ENCODE measurements at places on chromosomes 16 and 17.

DNA sequence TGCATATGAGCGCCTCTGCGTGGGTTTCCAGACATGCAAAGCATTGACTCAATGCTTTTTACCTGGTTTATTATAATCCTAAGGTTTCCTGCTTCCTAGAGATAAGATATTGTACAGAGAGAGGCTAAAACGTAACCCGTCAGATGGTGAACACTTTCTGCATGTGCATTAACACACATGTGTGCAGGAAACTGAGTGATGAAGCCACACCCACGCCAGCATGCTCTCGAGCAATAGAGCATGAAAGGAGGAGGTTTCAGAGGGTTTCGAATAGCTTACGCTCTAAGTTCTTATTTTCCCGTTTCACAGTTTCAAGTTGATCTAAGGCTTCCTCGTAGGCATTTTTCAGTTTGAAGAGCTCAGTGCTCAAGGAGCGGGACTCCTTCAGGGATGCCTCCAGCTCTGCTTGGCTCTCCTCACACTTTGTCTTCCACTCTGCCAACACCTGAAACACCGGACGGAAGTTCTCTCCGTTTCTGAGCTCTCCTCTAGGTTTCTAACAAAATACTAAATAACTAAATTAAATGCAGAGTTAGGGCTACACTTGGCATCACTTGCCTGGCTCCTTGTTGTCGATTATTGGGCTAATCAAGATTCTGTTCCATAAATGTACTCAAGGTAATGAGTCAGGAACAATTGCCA, 23.2 kb downstream of the MYH3 start:
- DNase-seq, result no peak

DNA sequence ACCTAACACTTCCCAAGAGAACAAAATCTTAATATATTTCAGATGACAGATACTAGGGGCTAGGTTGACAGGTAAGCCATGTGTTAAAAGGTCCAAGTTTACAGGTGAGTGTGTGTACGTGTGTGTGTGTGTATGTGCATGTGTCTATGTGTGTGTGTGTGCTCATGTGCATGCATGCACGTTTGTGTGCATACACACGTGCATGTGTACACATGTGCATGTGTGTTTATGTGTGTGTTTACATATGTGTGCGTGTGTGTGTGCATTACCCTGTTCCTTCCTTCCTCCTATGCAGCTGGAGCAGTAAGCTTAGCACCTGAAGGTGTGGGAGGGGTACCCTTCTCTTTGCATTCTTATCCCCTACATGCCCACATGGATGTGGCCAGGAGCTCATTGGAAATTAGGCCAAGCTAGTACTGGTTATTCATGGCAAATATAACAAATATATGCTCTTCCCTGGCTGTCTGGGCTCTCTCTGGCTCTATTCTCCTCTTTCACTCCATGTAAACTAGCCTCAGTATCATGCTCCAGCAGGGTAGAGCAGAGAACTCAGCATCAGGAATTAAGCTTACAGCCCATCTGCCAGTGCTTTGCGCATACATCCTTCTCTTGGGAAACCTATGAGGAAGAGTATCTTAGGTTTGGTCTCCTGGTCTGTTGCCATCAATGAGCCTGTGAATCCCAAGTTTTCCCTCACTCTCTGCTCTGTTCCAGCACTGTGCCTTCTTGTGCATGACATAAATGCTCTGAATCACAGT, 258.0 kb upstream of the MYOCD start:
- no peak for DNase-seq

GRCh38 chr17:40326014-40326831, 17.2 kb downstream of the RARA start:
- DNase-seq, result peak; percentile 35

- DNase-seq, result no peak
Observed at GRCh38 chr17:67753026-67753425, 35.3 kb downstream of the NOL11 start.

GRCh38 chr17:81027038-81027437, 7.9 kb upstream of the BAIAP2 start:
- DNase-seq, result no peak

- no peak for DNase-seq
Observed at GRCh38 chr17:79212149-79213087, 137.8 kb downstream of the ENGASE start.

DNA sequence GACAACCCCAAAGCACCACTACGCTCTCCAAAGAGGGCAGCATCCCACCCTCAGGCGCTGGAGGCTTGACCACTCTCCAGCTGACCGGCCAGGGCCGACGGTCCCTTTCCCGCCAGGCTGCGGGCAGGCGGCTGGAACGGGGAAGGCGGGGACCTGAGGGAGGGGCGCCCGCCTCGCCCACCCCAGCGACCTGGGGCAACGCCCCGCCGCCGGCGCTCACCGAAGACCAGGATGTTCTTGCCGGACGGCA, 431 bp downstream of the DYNC1LI2 start:
- DNase-seq, result no peak

- no peak for DNase-seq
Observed at GRCh38 chr16:86512301-86512859, 2.1 kb downstream of the FOXF1 start.

- no peak for DNase-seq
Observed at GRCh38 chr17:80812362-80813088, 179.1 kb upstream of the CHMP6 start.

- no peak for DNase-seq
Observed at GRCh38 chr16:21100447-21100846, 50.2 kb downstream of the DNAH3 start.

DNA sequence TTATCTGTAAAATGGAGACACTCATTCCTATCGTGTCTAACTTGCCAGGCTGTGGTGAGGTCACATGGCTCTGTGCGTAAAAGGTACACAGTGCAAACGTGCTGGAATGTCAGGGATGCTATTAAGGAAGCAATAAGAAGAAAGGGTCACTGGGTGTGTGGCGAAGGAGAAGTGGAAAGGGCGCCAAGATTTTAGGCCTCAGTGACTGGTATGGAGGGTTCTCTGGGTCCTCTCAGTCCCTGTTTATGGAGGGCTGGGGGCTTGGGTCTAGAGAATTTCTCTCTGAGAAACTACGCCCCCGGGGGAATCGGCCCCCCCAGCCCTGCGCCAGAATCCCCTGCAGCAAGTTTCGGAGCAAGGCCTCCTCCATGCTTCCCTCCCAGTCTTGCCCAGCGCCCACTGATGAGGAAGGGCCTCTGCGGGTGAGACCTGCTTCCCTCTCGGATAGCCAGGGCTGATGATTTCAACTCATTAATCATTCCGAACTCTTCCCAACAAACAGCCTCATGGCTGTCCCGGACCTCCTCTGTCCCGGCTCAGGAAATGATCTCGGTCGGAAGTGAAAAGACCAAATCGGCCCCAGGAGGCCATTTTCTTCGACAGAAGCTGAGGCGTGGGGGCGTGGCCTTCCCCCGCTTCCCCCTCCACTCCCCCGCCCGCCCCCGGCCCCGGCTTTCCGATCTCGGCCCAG, 1.2 kb upstream of the HEXIM1 start:
- peak; percentile 87 for DNase-seq
